ENCODE measurements at places on chromosomes 11 and 22. TPM values are rescaled to one million over a fixed set of nuclear protein-coding genes. Genes with fewer than 3 reads are reported as not detected.

DNA sequence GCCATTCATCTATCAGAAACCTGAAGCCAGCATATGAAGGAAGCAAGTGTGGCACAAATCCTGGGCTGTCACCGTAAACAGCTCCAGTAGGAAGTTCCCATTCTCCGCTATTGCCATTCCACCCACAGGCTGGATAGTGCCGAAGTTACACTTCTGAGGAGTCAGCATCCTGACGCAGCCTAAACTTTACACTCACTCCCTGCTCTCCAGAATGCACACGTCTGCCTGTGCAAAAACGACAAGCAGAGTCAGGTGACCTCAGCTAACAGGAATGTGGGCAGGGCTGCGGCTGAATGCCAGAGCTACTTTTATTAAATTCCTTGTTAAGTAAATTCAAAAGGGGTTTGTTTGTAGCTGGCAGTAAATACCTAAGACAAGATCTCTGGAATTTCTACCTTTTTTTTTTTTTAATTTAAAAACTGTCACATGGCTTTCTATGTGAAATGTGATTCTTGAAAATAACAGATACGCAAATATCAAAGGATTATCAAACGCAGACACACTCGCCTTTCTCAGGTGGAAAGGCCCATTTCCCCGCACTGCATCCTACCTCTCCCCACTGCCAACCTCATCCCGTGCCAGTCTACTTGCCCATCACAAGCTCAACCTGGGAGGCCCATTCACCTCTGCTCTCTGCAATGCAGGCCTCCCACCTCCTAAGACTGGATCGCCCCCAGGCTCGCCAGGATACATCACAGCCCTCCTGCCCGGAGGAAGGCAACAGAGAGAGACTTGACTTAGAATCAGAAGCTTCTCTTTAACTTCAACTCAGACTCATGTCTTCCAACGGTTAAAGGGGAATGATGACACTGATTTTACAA is 33.5 kb downstream of the NFRKB start:
- peak; percentile 96 for DNase-seq

CDKN1C gene
- 7.5 TPM for total RNA-seq

DNA sequence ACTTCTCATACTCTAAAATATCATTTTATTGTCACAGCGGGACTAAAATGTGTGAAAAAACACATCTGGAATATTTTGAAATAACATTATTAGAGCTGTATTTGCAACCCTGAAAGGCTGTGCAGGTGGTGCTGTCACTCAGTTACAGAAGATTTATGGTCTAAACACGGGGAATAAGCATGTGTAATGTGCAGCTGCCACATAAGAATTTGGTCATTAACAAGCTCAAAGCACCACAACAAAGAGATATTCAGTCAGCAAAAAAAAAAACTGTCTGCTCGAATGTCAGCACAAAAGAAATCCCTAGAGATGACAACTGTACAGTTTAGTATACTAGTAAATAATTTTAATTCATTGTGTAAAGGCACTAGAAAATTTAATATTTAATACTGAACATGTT is 31.3 kb downstream of the TMEM123 start:
- DNase-seq = no peak

DNA sequence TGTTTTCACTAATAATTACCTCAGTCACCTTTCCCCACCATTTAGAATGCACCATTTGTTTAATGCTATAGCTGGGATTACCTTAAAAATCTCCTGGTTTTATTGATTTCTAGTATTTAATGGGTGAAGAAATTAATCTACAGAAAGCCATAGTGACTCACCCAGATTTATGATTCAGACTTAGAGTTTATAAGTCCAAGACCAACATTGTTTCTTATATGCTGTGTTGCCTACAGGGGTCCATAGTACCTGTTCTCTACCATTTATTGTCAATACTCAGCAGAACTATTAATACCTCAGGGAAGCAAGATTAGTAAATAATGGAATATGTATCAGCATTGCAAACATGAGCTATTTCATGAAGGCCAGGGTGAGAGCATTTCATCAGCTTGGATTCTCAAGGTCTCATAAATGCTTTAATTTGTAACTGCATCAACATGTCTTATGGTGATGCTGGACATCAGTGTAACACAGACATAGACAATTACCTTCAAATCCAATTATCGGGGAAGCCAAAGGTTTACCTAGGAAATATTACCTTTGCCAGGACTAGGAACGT is 8.0 kb upstream of the MS4A7 start:
- DNase-seq = no peak

CCDC81 gene
- total RNA-seq = 4.5 TPM

NPAS4 gene
- 0.50 TPM for total RNA-seq

DNA sequence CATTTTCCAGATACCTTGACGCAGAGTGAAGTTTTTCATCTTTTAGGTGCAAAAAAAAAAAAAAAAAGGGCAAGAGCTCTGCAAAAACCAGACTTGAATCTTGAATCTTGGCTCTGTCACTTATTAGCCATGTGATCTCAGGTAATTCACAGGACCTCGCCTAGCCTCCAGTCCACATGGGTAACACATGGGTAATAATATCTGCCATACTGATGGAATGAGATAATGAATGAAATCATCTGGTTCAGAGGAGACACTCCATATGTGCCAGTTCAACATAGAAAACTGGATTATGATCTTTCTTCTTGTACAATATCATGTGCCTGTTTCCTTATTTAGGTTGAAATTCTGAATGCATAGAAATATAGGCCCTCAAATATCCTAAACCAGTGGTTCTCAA is 8.6 kb upstream of the AMOTL1 start:
- DNase-seq = no peak

DNA sequence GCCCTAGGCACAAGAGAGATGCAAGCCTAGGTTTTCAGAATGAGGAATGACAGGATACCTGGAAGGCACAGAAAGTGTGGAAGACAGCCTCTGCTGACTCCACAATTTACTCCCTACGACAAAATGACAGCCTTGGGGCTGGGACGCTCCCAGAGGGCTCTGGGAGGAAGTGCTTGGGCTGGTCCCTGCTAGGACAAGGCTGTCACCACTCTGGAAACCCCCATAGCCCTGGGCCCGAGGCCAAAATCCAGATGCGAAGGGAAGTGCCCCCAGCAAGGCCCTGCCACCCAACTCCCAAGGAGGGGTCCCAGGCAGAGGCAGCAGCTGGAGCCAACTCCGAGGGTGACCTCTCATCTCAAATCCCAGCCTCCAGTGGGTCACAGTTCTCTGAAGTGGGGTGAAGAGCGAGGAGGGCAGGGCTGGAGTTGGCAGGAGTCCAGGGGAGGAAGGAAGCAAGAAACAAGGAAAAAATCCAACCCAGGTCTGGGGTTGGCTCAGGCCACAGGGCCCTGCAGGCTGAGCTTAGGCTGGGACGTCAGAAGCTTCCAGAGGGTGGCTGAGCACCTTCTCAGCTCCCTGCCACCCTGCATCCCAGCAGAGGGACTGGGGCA is 6.3 kb upstream of the CDC42EP2 start:
- no peak for DNase-seq

KCNJ1 gene
- 0.14 TPM for total RNA-seq

DNA sequence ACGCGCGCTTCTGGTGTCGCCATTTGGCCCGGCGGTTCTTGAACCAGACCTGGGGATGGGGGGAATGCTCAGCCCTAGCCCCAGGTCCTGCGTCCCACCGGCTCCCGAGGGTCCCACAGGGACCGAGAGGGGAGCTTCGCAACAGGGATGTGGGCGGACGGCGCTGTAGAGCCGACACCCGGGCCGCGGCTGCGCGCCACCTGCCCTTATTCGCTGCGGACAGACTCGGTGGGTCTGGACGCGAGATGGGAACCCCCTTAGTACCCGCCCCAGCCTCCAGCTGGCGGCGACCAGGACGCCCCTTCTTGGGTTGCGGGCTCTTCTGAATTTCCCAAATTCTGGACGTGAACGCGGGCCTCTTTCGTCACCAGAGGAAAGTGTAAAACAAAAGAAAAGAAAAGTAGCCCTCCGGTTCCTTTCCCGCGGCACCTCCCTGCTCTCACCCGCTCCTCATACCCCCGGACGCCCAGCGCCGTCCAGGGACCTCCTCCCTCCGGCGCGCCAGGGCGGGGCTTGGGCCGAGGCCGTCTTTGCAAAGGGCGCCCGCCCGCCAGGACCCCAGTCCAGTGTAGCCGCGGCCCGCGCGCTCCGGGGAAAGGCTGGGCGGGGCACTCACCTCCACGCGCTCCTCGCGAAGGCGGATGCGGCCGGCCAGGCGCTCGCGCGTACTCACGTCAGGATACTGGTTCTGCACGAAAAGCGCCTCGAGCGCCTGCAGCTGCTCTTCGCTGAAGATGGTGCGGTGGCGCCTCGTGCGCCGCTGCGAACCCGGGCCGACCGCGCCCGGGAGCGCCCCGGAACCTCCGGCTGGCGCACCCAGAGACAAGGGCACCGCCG is 827 bp downstream of the GSC2 start:
- no peak for DNase-seq

DNA sequence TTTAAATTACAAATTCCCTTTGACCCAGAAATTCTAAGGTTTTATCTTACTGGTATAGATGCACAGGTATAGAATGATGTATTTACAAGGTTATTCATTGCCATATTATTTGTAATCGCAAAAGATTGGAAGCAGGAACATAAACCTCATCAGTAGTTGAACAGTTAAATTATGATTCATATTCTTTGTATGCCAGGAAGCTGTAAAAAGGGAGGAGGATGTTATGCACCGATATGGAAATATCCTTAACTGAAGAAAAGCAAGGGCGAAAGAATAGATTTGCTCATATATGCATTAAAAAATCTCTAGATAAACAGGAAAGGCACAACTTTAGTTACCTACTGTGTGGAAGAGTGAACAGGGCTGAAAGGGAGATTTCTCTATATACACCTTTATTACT is 36.7 kb downstream of the PPFIA1 start:
- no peak for DNase-seq

- no peak for DNase-seq
Measured at GRCh38 chr22:16988257-16988656, 19.8 kb downstream of the GAB4 start.

SCO2 gene
- total RNA-seq = 1.8 TPM

GRCh38 chr11:45907911-45908370 is 870 bp upstream of the FREY1 start:
- no peak for DNase-seq

DNA sequence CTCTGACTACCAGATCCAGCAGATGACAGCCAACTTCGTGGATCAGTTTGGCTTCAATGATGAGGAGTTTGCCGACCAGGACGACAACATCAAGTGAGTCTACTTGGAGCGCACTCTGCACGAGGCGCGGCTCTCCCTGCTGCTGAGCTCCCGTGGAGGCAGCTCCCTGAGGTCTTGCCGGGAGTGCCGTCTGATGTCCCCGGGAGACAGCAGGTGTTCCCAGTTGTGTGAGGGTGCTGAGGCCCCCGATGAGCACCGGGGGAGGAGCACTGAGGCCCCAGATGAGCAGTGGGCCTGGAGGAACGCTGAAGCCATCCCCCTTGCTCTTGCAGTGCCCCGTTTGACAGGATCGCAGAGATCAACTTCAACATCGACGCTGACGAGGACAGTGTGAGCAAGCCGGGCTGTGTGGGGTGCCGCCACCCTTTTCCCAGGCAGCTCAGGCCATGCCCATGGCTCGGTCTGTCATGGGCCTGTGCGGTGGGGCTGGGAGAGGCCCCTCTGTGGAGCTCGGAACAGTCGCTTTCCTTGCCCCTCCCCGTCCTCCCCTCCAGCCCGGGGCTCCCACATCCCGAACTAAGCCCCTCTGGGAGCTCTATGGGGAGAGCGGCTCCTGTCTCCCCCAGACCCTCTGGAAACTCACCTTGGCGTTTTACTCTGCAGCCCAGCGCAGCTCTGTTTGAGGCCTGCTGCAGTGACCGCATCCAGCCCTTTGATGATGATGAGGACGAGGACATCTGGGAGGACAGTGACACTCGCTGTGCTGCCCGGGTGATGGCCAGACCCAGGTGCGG is 37.1 kb downstream of the SBF1 start:
- no peak for DNase-seq

- no peak for DNase-seq
Measured at GRCh38 chr22:29203488-29204454, 1.9 kb upstream of the EMID1 start.

ABCC8 gene
- total RNA-seq = not detected

DNA sequence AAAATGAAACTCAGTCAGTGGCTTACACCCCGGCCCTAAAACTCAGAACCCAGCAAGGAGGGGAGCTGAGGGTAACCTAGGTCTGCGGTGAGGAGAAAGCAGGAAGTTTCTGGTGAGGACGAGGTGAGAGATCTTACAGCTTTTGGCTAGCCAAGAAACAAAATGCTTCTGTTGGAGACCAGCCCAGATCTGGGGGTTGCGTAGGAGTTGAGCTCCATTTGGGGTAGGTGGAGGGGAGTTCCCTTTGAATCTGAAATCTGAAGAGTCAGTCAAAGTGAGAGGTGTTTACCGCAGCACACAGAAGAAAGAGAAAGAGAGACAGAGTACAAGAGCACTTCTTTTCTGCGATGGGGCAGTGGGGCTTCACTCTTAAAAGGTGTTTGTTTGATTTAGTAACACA is 29.6 kb downstream of the EHF start:
- DNase-seq = peak; percentile 88

GRCh38 chr22:33247758-33248157 is 189.6 kb upstream of the SYN3 start:
- DNase-seq = no peak

APOBEC3F gene
- total RNA-seq = 10.4 TPM

GRCh38 chr11:18270102-18270501 is 4.0 kb downstream of the SAA1 start:
- DNase-seq = no peak

DNA sequence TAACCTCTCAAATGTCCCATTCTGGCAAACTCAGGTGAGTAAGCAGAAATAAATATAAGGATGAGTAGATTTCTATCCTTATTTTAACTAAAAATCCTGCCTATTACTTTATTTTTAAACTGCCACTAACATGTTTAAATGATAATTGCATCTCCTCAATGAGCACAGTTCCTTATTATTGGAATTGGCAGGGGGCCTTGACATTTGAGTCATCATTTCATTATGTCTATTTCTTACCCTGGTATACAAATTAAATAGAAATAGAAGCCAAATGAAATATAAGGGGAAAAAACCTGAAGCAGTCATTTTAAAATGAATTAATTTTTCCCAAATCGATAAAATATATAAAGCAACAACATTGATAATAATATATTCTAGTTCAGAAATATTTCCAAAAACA is 81.2 kb downstream of the GUCY1A2 start:
- DNase-seq = no peak

DNA sequence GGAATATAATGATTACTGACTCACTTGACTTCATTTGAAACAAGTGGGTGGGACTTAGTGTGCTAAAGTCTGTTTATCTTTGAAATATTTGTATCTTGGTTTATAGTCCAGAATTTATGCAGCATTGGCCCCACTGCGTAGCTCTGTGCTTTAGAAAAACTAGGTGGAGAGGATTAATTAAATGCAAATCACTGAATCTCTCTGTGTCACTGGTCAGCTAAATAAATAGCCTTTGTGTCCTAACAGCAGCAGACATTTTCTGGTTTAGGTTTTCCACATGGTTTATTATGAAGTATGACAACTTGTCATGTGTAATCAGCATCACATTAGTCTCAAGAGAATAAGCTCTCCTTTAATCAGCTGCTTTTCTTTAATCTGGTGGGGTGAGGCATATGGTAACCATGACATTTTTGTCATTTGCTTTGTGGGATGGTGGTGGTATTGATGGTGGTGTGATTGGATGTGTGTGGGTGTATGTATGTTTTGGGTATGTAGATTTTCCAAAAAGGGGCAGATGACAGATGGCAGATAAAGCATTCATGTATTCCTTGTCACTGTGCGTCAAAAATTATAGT is 33.9 kb downstream of the BCL2L13 start:
- DNase-seq = peak; percentile 81

Data from astrocyte (in vitro differentiated cells and primary cell).